Bronchial epithelial cell (primary cell): ENCODE measurements at places on chromosomes 11 and 22. TPM values are rescaled to one million over a fixed set of nuclear protein-coding genes. Genes with fewer than 3 reads are reported as not detected.
A peak's percentile ranks its signal among the peaks of the same experiment; 100 is the strongest.

GRCh38 chr11:94803491-94803890, 35.3 kb downstream of the AMOTL1 start:
- DNase-seq, result no peak

The MS4A14 gene
- not detected in 2 replicates for total RNA-seq

GRCh38 chr11:112248201-112248600, 12.5 kb downstream of the PLET1 start:
- peak; percentile 59 for DNase-seq

DNA sequence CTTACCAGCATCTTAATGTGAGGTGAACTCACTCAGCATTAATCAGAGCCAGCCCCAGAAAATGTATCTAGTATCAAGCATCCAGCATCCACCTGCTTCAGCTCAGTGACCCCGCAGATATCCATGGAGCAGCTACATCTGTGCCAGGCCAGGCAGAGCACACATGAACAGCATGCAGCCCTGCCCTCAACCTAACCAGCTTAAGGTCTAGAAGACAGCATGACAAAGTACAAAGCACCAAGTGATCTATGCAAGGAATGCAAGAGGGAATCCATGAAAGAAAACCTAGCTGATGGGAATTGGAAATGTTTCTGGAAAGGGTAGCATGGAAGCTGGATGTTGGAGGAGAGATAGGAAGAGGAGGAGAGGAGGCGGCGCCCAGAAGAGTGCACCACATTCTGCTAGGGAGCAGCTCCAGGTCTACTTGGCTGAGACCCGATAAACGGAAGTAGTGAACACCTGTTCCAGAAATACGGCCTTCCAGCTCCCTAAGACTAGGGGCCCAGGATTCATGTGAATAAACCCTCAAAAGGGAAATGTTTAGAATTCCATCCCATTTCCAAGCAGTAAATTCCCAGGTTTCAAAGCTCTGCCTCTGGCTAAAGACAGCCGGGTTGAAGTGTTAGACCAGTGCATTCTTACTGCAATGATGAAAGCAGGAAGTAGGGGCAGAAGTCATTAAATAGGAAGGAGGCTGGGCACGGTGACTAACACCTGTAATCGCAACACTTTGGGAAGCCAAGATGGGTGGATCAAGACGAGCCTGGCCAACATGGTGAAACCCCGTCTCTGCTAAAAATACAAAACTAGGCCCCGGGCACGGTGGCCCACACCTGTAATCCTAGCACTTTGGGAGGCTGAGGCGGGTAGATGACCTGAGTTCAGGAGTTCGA, 23.5 kb upstream of the L3MBTL2 start:
- peak; percentile 67 for DNase-seq

The OR5AS1 gene
- total RNA-seq, result not detected in 2 replicates

DNA sequence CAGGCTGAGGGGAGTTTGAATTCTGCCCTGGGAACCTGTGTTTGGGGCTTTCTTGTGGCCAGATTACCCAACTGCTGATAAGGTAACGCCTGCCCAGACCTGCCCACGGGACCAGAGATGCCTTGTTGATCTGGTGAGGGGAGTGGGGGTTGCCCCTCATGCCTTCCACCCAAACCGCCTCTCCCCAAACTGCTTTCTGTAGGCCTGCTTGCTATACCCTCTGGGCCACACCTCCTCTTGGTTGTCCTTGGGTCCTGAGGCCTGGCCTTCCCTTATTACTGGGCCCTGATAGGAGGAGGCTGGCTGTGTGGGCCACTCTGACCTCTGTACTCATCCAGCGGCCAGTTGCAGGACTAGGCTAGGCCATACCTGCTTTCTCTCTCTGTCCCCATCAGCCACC, 3.4 kb downstream of the P2RY2 start:
- DNase-seq, result no peak

The BIRC2 gene
- 56.6 and 58.8 TPM in 2 replicates for total RNA-seq
